ENCODE measurements at places on chromosomes 2 and 18. TPM values are rescaled to one million over a fixed set of nuclear protein-coding genes. Genes with fewer than 3 reads are reported as not detected.

CDC42EP3 gene
- 3.4 TPM for total RNA-seq

GRCh38 chr18:57544936-57545660 is 41.4 kb downstream of the FECH start:
- no peak for DNase-seq

DNA sequence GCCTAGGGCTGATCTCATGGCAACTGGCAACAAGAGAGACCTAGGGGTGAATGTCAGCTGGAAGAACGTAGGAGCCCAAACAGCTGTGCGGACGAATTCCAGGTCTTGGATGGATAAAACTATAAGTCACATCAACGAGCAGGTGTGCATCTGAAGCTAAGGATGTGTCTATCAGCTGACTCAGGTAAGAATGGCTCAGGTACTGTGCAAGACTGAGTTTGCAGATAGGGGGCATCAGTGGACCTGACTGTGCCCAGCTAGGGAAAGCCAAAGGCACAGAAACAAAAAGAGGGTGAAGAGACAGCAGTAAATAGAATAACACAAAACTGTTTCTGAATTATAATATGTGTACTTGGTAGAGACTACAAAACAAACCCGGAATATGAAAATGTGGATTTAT is 357.3 kb downstream of the ZEB2 start:
- no peak for DNase-seq

DNA sequence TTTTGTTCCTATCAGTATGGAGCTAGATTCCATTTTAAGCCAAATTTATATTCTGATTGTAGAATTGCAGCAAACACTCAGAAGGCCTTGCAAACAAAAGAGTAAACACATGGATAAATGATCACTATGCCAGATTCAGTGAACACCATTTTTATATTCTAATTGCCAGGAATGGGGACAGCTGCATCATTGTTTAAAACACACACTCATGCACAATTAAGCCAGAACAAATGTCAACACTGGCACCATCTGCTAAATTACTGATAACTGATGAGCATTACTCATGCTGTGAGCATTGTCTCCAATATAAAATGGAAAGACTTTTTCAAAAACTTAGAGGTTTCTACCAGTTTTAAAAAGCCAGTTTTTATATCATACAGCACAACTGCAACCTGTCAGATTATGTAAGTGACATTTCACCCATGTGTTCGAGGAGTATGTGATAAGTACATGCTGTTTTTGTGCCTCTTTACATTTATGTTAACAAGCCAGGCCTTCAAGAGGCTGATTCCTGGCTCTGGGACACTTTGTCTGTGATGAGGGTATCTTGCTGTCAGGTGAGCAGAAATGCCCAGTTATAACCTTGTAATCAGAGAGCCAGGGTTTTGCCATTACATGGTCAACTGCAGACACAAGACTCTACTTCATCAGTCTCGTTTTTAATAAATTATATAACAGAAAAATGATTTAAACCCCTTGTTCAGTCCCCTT is 4.4 kb upstream of the ST8SIA5 start:
- DNase-seq, result no peak
